ENCODE measurements at places on chromosomes 13 and 19. TPM values are rescaled to one million over a fixed set of nuclear protein-coding genes. Genes with fewer than 3 reads are reported as not detected.

DNA sequence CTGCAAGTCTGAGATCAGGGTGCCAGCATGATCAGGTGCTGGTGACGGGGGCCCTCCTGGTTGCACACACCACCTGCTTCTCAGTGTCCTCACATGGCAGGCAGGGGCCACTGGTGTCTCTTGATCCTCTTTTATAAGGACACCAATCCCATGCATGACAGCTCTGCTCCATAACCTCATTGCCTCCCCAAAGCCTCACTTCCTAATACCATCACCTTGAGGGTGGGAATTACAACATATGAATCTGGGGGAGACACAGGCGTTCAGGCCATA, 15.0 kb upstream of the MIER2 start:
- DNase-seq: no peak

GRCh38 chr13:73337532-73337931, 278.7 kb downstream of the KLF5 start:
- no peak for DNase-seq

DNA sequence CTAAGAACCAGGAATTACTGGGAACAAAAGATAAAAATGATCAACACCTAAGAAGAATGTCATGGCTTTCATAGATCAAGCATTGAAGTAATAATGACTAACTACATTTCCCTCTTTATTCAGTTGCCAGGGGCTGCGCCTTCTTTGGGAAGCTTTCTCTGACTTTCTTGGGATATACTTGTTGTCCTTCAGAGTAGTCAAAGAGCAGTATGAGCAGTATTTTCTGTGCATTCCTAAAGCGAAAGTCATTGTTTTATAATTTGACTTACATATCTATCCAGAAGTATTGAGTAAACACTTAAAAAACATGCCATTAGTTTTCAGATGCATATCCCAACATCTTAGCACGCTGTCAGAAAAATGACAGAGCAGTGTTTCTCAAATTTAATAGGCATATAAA, 2412.4 kb downstream of the PCDH9 start:
- no peak for DNase-seq

The KLK4 gene
- polyA plus RNA-seq: not detected

The HRC gene
- polyA plus RNA-seq: 0.07 TPM
